ENCODE measurements at places on chromosomes 5 and 9.

- no peak for DNase-seq
Observed at GRCh38 chr9:93148721-93149120, 14.7 kb upstream of the NINJ1 start.

GRCh38 chr9:136117916-136118319 lies 757 bp downstream of the TMEM250 start:
- no peak for DNase-seq

- DNase-seq: no peak
Observed at GRCh38 chr9:31034311-31034710, 1350.1 kb upstream of the ACO1 start.

DNA sequence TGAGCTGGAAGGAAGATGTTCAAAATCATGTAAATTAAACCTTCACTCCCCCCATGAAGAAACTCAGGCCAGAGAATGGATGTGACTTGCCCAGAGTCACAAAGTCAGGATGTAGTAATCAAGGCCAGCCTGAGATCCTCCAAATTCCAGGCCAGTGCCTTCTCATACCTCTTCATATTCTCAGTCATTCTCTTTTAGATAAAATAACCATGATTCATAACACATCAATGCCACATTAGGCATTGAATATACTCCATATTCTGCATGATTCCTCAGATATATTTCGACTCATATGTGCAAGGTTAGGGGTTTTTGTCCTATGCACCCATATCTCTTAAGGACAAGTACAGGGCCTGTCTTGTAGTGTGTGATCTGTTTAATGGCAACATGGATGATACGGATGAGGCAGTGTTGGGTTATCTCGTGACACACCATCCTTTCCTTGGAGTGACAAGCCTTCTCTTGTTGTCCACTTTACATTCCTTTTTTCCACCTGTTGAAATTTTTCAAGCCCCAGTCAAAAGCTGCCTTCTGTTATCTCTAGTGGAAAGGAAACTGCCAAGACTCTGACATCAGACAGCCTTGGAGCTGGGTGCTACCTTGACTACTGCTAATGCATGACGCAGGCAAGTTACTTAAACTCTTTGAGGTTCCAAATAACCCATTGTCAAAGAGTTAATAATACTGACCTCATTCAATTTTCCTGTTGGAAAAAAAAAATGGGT lies 227.5 kb upstream of the NR4A3 start:
- no peak for DNase-seq

DNA sequence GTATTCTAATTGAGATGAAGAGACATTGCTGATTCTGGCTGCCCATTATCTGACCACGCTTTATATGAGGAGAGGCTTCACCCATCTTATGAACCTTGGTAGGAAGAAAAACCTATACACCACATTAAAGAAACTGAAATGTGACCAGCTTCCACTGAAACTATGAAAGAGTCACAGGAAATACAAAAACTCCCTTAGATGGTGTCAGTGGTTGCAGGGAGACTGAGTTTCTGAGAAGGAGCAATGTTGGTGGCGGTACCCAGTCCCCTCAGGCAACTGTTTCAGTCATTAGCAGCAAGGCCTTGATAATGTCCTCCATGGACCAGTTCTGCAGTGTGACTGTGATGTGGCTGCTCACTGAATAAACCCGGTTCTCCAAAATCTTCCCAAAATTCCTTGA lies 110.5 kb upstream of the FTMT start:
- DNase-seq: no peak

DNA sequence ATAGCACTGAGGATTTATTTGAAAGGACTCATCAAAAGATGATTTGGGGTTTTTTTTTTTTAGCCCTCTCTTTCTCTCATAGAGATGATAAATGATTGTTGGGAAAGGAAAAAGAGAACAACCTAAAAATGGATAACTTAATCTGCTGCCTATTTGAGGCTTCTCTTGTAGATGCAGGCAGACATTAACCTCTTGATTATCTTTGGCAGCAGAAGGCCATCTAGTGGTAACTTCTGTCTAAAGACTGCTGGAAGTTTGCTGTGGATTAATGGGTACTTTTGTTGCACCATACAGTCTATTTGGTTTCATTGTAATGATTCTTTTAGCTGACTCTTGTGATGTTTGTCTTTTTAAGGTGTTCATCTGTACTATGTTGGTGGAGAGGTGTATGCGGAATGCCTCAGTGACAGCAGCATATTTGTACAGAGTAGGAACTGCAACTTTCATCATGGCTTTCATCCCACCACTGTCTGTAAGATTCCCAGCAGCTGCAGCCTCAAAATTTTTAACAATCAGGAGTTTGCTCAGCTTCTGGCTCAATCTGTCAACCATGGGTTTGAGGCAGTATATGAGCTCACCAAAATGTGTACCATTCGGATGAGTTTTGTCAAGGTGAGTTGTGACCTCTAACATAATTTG lies 18.8 kb downstream of the SMIM32 start:
- DNase-seq: no peak

GRCh38 chr5:61737301-61737963 lies 405.4 kb downstream of the ZSWIM6 start:
- no peak for DNase-seq

DNA sequence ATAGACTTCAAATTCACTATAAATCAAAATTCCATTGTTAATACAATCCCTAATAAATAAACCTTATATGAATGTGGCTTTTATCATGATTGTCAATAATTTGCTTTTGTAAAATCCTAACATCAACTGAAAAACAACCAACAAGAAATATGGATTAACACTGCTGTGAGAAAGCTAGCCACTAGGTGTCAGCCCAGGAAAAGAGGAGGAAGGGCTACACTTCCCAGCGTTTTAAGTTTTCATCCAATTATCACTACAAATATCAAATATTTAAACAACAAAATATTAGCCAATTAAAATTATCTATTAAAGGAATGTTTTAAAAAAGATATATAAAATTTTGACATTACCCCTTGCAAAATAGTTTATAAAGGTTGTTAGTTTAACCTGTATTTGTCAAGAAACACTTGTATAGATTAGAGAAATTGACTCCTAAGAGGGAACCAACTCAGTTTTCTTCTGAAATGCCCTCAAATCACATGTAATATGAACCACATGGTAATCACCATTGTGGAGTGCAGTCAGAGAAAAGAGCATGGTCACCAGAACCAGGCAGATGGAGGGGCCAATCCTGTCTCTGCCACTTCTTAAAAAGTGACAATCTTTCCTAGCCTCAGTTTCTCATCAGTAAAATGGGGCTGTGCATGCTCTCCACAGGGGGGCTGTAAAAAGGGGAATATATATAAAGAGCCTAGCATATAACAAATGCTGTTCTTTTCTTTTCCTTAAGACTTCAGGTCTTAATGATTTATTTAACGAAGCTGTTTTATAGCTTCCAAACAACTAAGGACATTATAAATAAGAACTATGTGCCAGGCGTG lies 188.2 kb downstream of the CRB2 start:
- no peak for DNase-seq

GRCh38 chr9:120978987-120979386 lies 52.4 kb upstream of the TRAF1 start:
- DNase-seq: no peak

DNA sequence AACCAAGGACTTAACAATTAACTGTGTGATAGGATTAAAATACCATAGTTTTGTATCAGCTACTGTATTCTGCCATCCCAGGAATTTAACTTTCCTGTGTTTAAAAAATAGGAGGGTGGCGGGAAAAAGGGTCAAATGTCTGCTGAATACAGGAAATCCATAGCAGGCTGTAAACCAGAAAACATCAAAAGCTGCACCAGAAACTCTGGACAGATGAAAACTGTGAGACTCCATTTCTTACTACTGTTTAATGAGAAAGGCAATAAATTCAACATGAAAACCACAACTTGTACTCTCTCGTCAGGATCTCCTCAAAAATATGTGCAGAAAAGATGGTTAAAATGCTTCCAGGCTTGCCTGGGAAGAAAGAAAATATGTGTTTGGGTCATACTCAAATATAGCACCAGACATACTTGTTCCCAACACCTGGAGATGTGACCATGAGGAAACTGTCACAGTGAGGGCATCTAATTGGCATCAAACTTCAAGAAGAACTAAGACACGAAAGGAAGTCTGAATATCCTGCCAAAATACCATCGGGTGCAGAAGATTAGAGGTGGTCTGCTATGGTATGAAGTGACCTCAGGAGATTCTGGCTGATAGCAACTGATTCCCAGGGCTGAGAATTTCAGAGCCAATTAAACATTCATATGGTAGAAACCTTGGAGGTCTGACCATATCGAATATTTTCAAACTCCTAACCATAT lies 164.7 kb upstream of the TARS1 start:
- DNase-seq: no peak

Data from activated naive CD4-positive, alpha-beta T cell (primary cell).